ENCODE measurements at places on chromosomes 11 and 22.

- DNase-seq, result no peak
These were observed 292.0 kb downstream of the TBC1D22A start for GRCh38 chr22:47054231-47055072.

GRCh38 chr11:64744544-64745188 is 724 bp upstream of the RASGRP2 start:
- DNase-seq, result no peak

GRCh38 chr22:22714600-22715335 is 70.4 kb downstream of the GGTLC2 start:
- DNase-seq, result no peak

DNA sequence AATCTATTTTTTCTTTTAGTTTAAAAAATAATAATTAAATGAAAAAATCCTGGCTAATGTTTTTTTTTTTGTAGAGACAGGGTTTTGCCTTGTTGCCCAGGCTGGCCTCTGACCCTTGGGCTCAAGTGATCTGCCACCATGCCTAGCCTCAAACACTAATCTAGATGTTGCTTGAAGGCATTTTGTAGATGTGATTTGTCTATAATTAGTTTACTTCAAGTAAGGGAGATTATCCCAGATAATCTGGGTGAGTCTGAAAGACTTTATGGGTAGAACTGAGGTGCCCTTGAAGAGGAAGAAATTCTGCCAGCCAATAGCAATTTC is 38.6 kb upstream of the RBFOX2 start:
- no peak for DNase-seq

DNA sequence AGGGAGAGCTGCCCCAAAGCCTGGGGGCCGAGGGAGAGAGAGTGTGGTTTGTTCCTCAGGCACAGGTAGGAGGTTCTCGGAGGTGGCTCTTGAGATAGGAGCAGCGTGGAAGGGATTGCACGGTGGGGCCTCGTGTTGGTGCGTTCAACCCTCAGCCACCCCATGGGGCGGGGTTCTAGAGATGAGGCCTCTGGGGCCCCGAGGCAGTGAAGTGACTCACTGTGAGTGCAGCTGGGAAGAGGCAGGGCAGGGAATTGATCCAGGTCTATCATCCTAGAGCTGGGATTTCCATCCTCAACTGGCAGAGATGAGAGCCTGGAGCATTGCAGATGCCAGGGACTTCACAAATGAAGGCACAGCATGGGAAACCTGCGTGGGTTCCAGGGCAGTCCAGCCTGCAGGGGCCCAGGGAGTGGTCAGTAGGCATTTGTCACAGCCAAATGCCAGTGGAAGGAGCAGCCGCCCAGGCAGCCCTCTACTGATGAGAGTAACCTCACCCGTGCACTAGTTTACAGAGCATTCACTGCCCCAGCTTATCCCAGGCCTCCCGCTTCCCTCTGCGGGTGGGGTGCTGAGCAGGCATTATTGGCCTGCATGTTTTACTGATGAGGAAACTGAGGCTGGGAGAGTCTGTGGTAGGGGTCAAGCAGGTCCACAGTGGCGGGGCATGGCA is 5.1 kb upstream of the SMARCB1 start:
- no peak for DNase-seq

GRCh38 chr11:93662175-93662570 is 691 bp downstream of the CEP295 start:
- no peak for DNase-seq

DNA sequence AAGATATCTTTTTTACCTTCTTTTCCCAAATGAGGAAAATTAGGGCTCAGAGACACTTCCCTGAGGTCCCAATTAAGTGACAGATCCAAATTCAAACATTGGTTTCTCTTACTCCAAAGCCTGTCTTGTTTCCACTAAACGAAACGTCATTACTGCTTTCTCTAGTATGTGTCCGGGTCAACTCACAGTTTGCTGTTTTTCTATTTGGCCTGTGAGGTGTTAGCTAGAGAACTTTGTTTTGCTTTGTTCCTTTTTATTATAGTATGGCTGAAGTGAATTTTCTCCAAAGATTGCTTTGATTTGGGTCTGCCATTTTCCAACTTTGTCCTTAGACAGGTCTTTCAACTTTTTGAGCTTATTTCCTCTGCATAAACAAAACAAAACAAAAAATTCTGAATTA is 179.6 kb downstream of the UVRAG start:
- DNase-seq, result no peak

DNA sequence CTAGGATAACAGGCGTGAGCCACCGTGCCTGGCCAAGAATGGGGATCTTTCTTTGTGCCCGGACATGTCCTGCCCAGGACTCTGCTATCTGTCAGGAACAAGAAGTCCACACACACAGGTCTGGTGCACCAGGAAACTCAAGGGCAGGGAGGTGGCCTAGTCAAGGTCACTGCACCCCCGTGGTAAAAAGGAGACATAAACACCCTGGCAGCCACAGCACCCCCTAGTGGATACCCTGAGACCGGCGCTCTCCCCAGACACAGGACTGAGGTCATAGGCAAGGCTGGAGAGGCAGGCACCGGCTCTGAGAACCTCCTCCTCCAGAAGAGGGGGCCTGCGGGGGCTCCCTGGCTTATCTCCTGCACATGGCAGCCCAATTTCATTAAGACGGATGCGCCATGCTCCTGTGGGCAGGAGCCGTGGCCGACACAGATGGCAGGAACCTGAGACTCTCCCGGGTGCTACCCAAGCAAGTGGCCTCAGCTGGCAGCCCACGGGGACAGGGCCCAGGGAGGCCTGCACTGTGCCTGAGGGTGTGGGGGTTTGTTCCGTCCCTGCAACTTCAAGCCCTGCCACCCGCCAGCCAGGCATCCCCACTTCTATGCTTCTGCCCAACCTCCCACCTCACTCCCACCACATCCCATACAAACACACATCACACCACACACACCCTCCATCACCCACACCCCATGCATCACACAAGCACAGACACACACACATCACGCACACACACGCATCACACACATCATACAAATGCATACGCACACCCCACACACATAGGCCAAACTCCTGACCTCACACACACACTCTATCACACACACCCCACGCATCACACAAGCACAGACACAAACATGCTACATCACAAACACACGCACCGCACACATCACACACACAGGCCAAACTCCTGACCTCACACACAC is 19.6 kb downstream of the MACROD1 start:
- peak; percentile 15 for DNase-seq

DNA sequence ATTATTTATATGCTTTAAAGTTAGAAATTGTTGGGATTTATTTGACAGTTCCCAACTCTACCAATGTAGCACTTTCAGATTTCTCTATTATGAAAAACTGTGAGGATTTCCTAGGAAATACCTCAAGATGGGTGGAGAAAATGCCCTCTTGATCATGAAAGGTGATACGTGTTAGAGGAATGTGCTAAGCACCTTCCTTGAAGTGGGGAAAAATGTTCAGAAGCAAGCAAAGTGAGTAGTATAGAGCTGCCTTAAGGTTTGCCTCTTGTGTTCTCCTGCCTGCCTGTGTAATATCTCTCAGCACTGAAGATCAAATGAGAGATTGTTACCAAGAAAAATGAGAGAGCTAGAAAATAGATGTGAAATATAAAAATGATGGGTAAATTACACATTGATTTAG is 58.2 kb downstream of the YAP1 start:
- DNase-seq, result no peak

DNA sequence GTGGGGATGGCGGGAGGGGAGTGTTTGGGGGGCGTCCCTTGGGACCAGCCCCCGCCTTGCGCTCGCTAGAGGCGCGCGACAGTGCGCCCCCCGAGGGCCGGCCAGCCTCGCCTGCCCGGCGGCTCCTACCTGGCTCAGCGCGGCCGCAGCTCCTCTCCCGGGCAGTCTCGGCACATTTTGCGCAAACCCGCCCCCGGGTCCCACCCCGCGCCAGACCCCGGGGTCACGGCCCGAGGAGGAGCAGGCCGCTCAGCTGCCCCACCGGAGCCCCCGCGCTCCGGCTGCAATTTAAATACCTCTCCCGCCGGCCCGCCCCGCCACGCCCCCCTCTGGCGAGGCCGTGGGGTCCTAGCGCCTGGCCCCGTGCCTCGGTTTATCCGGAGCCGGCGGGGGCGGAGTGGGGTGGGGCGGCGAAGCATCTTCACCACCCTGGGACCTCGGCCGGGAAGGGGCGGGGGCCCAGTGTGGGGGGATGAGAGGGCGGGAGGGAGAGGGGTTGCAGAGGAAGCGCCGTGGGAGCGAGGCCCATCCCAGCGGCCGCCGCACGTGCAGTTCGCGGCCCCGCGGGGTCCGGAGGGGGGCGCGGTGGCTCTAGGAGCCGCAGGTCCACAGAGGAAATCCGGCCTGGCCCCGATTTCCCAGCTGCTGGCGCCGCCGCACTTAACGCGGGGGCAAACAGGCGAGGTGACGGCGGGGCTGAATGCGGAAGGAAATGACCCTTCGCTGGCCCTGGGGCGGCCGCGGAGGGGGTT is at the start of gene LRRC32:
TSS of gene LRRC32 (minus strand) at position 263 of the 752 bp plus-strand sequence. CDS start 4,793 bp downstream, outside the sequence.
- no peak for DNase-seq

GRCh38 chr11:5290106-5290505 is 11.6 kb downstream of the OR51B4 start:
- no peak for DNase-seq

DNA sequence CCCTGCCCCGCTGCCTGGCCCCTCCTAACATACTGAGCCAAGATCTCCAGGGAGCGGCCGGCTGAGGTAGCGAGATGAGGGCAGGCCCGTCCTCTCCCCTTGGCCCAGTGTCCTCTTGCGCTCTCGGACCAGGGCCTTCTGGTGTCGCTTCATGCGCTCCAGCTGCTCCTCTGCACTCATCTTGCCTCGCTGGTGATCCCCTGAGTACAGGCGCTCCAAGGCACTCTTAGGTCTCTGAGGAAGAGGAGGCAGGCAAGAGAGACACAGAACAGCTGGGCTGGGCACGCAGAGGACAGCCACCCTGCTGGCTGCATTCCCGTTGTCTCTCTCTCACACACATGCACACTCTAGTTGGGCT is 50.6 kb downstream of the C11orf58 start:
- no peak for DNase-seq

DNA sequence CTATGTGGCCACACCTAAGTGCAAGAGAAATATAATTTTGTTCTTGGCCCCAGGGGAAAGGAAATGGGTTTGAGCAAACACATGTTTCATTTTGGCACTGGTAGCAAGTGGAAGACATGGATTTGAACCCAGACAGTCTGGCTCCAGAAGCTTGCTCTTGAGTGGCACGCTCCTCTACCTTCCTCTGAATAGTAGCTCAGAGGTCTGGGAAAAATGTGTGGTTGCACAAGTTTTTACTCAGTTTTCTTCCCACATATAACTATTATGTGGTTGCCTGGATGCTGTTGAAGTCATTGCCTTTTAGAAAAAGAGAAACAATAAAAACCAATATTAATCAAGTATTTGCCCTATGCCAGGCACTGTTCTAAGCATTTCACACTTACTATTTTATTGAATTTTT is 16.3 kb downstream of the PARVA start:
- DNase-seq, result no peak

- DNase-seq, result no peak
These were observed 264.1 kb upstream of the PLET1 start for GRCh38 chr11:112524798-112525197.

DNA sequence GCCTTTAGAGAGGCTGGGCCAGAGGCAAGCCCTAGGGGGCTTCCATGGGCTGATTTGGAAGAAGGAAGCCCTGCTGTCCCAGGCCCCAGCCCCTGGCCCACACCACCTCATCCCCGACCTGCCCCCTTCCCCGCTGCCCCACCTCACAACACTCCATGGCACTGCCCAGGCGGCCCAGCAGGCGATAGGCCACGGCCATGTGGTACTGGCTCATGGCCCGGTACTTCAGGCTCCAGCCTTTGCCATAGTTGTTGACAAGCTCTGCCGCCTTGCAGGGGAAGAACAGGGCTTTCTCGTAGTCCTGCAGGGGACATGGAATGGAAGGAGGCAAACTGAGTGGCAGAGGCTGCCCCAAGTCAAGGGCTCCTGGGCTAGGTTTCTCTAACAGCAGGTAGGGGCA is 6.4 kb downstream of the RAPSN start:
- DNase-seq, result no peak

DNA sequence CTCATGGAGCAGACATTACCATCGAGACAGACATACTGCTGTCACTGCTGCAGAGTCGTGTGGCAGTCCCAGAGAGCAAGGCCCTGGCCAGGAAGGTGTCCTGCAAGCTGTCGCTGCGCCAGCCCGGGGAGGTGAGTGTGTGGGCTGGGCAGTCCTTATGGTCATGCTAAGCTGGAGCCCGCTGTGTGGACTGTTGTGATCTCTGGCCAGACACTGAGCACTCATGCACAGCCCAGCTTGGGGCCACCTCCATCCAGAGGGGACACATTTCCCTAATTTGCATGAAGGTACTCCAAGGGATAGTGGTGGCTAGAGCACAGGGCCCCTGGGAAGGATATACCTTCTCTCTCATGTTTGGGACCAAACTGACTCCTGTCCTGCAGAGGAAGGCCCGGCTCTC is 9.6 kb downstream of the ANKK1 start:
- DNase-seq, result no peak
